ENCODE measurements at places on chromosomes 6 and 20.

GRCh38 chr6:1605893-1606779, 3.6 kb upstream of the FOXC1 start:
- peak; percentile 36 for DNase-seq
- no peaks in the 10 kb centered on the region for H3K36me3 ChIP-seq
- H3K4me1 ChIP-seq = peaks cover 24% of the 10 kb centered on the region
- H3K27ac ChIP-seq = peak overlapping the region; percentile 70

DNA sequence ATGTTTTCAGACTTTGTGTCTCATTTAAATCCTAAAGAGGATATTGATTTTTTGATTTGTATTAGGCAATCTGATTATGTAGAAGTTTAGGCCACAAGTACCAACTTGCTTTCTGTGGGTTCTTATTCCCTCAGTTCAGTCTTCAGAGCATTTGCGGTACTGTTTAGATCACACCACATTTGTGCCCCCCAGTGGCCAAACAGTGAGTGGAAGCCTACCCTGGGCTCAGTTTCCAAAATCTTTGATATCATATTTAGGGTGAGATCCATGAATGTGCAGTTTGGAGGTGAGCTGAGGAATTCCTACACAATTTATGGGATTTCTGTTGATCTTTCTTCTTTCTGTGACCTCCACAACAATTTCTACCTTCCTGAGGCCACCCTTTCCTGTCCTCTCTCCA, 92.3 kb upstream of the FUT9 start:
- no peaks in the 10 kb centered on the region for H3K36me3 ChIP-seq
- no peak for DNase-seq
- H3K27ac ChIP-seq = no peak overlapping the region
- H3K4me1 ChIP-seq = no peaks in the 10 kb centered on the region
- no peaks in the 10 kb centered on the region for H3K27me3 ChIP-seq

DNA sequence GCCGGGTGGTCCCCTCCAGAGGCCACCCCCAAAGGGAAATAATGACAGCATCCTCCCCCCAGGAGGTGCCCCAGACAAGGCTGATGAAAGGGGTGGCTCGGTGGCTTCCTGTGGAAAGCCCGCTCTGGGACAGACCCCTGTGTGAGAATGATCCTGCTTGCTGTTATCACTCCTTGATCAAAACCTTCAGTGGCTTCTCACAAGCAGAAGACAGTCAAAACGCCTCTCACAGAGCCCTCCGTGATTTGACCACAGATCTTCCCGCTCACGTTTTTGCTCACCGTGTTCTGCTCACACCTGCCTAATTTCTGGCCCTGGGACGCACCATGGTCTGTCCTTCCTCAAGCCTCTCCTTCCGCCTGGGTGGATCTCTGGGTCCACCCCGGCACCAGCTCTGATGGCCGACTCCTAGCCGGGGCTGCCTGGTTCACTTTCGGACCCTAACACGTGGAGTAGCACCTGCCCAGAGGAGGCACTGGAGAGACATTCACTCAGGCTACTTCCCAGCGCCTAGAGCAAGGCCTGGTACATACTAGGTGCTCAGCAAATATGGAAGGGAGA, 210.4 kb downstream of the ANKRD60 start:
- peaks cover 3% of the 10 kb centered on the region for H3K4me1 ChIP-seq
- no peaks in the 10 kb centered on the region for H3K36me3 ChIP-seq
- no peak for DNase-seq
- no peak overlapping the region for H3K4me3 ChIP-seq
- H3K27ac ChIP-seq = no peak overlapping the region
- peaks cover 8% of the 10 kb centered on the region for H3K27me3 ChIP-seq

DNA sequence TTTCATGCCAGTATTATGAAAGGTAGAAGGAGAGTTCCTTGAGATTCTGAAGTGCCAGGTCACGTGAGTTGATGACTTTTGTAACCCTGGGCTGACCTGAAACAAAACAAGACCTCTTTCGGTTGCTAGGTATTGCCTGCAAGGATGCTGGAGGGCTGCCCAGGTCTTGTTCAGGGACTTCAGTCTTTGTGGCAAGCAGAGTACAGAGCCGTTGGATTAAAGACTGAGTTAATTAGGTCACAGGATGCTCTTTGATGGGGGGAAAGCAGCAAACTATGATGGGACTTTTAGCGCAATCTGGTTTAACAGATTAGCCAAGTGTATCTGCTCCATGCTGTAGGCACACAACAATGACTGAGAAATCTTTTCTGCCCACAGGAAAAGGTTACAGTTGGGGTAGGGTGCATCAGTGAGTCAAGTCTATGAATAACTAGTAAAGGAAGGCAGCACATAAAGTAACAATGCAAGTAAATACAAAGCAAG, 12.8 kb upstream of the ELOVL5 start:
- no peaks in the 10 kb centered on the region for H3K27me3 ChIP-seq
- peaks cover 2% of the 10 kb centered on the region for H3K36me3 ChIP-seq
- DNase-seq = no peak
- no peak overlapping the region for H3K4me3 ChIP-seq
- H3K4me1 ChIP-seq = peaks cover 31% of the 10 kb centered on the region
- peak overlapping the region; percentile 81 for H3K27ac ChIP-seq

GRCh38 chr6:15234068-15234758, 11.7 kb upstream of the JARID2 start:
- no peak overlapping the region for H3K27ac ChIP-seq
- H3K4me1 ChIP-seq = peaks cover 5% of the 10 kb centered on the region
- no peaks in the 10 kb centered on the region for H3K27me3 ChIP-seq
- H3K36me3 ChIP-seq = no peaks in the 10 kb centered on the region
- DNase-seq = no peak
- H3K4me3 ChIP-seq = no peak overlapping the region
